ENCODE measurements at places on chromosomes 5 and 9.

- DNase-seq: no peak
Measured at GRCh38 chr5:146390469-146390868, 51.8 kb downstream of the POU4F3 start.

- no peak for DNase-seq
Measured at GRCh38 chr9:91362051-91362611, 413 bp upstream of the AUH start.

DNA sequence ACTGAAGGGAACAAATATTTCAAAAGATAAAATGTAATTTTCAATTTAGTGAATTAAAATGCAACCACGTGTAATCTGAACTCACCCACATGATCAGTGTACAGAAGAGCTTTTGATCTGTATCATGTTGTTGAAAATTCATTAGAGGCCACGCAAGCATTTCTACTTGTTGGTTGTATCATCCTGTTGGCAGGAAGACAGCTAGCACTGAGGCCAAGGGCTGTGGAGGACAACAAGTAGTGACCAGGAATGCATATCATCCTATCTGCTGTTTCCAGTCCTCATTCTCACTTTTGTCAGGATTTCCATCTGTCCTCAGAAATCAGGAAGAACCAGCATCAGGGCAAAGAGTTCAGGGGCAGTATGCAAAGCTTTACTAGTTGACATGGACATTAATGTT lies 29.9 kb upstream of the CKS2 start:
- DNase-seq: no peak

- no peak for DNase-seq
Measured at GRCh38 chr9:130626249-130626996, 38.0 kb upstream of the PRDM12 start.

DNA sequence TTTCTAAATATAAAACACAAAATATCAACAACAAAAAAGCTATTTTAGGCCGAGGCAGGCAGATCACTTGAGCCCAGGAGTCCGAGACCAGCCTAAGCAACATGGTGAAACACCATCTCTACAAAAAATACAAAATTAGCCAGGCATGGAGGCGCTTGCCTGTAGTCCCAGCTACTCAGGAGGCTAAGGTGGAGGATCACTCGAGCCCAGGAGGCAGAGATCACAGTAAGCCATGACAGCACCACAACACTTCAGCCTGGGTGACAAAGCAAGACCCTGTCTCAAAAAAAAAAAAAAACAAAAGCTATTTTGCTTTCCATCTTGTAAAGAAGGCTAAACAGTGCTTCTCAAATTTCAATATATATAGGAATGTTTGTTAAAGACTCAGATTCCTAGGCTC lies 11.3 kb downstream of the C5orf15 start:
- DNase-seq: no peak

GRCh38 chr5:84603568-84604185 lies 219.0 kb upstream of the EDIL3 start:
- no peak for DNase-seq

- DNase-seq: no peak
Measured at GRCh38 chr5:174612686-174613085, 111.7 kb upstream of the MSX2 start.

DNA sequence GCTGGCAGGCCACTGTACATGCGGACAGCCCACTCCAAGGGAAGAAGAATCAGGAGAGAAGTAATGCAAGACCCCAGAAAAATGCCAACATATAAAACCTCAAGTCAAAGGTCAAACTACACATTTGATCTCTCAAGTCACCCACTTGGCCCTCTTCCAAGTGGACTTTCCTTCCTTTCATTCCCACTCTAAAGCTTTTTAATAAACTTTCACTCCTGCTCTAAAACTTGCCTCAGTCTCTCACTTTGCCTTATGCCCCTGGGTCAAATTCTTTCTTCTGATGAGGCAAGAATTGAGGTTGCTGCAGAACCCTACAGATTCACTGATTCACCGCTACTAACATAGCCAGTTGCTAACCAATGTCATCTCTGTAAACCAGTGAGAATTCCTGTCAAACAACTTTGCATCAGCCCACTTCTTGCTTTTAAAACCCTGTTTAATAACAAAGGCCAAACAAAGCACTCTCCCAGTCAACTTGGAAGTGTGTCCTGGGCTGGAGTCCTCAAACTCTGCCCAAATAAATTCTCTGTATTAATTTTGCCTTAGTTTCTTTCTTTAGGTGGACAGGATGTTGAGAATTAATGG lies 6.9 kb upstream of the ATP6V1G1 start:
- no peak for DNase-seq

- no peak for DNase-seq
Measured at GRCh38 chr5:176897263-176897662, 1.9 kb downstream of the HK3 start.

- no peak for DNase-seq
Measured at GRCh38 chr9:70987986-70988385, 133.4 kb downstream of the TRPM3 start.

DNA sequence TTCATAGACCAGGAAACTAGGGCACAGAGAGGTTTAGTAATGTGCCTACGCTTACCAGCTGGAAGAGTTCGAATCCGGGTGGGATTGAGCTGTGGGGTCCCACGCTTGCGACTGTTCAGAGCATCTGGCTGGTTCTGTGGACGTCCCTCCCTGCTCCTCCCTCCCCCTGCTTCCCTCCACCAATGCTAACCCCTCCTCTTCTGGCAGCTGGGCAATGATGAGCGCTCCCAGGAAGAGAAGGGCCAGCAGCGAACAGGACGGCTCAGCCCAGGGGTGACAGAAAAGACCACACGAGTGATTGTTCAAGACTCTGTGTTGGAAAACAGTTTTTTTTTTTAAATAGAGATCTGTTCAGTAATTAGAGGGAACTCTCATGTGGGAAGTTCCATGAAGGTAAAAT lies 6.9 kb downstream of the FAM163B start:
- no peak for DNase-seq

GRCh38 chr5:122151640-122152039 lies 22.3 kb downstream of the ZNF474 start:
- no peak for DNase-seq

GRCh38 chr9:14301583-14302021 lies 12.3 kb downstream of the NFIB start:
- DNase-seq: no peak

DNA sequence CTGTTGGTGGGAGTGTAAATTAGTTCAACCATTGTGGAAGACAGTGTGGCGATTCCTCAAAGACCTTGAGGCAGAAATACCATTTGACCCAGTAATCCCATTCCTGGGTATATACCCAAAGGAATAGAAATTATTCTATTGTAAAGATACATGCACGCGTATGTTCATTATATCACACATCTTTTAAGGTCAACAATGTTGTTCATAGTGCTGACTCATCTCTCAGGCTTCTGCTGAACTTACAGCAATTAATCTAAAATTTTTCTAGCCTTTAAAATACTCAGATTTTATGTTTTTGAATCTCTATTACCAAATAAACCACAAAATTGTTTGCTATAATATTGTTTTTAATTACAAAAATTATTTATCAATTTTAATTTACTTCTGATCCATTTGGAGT lies 38.8 kb upstream of the ZNF618 start:
- DNase-seq: no peak

DNA sequence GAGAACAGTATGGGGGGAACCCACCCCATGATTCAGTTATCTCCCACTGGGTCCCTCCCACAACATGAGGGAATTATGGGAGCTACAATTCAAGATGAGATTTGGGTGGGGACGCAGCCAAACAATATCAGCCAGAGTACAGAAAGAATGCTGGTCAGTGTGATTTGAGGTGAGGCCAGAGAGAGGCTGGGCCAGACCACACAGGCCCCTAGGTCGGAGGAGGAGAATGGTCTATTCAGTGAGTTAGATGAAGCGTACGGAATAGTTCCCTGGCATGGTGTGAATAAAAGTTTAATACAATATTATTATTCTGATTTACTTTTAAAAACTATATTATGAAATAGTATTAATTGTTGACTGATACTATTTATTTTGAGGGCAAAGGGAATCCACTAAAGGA lies 39.7 kb downstream of the PCSK5 start:
- no peak for DNase-seq

GRCh38 chr5:75617736-75618352 lies 6.6 kb downstream of the ANKDD1B start:
- DNase-seq: no peak
